NCI-H1105 treated with DMSO at 0.1 percent for 48 hours (cell line): ENCODE measurements at places on chromosomes 7 and 10.

DNA sequence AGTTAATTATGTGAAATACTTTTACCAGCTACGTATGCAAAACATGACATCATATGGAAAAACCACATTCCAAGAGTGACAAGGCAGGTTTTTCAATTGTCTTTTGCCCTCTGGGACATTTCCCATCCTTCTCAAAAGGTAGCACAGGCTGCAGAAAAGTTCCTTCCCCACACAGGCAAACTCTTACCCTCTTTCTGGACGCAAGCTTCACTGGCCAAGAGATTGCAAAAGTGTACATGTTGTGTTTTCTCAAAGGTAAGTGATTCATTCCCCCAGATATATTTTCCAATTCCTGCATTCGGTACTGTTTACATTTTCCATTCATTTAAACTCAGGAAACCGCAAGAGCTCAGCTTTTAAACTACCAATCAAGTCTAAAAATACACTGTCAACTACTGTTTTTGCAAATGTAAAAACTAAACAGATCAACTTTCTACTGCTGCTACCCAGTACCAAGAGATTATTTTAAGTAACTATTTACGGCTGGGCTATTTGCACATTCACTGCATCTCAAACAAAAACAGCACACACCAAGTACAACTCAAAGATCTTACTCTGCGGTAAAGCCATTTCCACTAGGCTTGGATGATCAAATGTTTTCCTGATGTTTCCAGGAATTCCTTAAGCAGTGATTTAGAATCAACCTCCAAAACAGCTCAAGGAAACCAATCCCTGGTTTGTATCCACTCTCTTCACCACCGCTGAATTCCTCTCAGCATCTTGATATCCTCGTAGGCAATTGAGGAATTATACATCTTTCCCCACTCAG, 233.6 kb upstream of the CCDC6 start:
- DNase-seq, result no peak

DNA sequence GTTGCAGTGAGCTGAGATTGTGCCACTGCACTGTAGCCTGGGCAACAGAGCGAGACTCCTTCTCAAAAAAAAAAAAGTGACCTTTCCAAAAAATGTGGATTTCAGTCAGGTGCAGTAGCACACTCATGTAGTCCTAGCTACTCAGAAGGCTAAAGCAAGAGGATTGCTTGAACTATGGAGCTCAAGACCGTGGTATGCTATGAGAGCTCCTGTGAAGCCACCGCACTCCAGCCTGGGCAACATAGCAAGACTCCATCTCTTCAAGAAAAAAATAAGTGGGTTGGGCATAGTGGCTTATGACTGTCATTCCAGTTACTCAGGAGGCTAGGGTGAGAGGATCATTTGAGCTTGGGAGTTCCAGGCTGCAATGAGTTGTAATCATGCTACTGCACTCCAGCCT, 51.1 kb downstream of the TET1 start:
- DNase-seq, result no peak

- DNase-seq, result no peak
Measured at GRCh38 chr7:22718911-22719420, 8.0 kb upstream of the IL6 start.

- DNase-seq, result peak; percentile 71
Measured at GRCh38 chr7:65731562-65732035, 141.3 kb upstream of the VKORC1L1 start.
